Stimulated activated CD8-positive, alpha-beta memory T cell treated with anti-CD3 and anti-CD28 coated beads, Interleukin-15, amount 100 ng/mL, for 1 hour (primary cell): ENCODE measurements at places on chromosomes 1 and 21.

GRCh38 chr1:9068981-9069325, 482 bp downstream of the SLC2A5 start:
- no peak for DNase-seq

GRCh38 chr1:205074513-205074912, 9.7 kb downstream of the TMEM81 start:
- DNase-seq: no peak

- DNase-seq: no peak
These were observed 29.9 kb upstream of the PUM1 start for GRCh38 chr1:31095298-31095981.

DNA sequence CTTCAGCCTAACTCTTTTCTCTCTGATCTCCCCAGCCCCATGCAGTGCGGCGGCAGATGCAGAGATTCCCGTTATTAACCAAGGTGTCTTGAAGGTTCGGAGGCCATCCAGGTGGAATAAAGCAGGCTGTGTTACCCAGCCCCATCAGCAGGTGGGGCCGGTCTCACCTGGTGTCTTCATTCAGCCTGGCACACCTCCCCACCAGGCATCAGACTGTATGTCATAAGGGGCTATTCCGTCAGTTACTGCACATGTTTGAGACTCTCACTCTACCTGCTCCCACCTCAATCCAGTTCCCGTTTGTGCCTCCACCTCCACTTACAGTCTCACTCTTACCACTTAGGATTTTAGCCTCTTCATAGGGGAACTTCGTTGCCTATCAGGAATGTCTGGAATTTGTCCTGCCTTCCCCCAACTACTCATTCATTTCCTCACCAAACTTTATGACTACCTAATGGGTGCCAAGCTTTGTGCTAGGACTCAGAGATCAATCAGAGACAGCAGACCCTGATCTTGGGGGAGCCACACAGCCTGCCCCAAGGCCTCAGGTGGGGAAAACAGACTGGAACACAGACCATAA, 170.2 kb downstream of the PLPP3 start:
- no peak for DNase-seq

GRCh38 chr1:165355977-165356811, at the start of gene LMX1A:
LMX1A (minus strand) TSS chr1:165356715; CDS start chr1:165355559, 1,156 bp downstream.
- DNase-seq: no peak

GRCh38 chr1:156502391-156502893, 1.9 kb upstream of the MEF2D start:
- DNase-seq: no peak

GRCh38 chr1:61226791-61227567, 144.6 kb downstream of the NFIA start:
- DNase-seq: no peak

- DNase-seq: no peak
These were observed 86.1 kb upstream of the CYYR1 start for GRCh38 chr21:26659182-26659581.

DNA sequence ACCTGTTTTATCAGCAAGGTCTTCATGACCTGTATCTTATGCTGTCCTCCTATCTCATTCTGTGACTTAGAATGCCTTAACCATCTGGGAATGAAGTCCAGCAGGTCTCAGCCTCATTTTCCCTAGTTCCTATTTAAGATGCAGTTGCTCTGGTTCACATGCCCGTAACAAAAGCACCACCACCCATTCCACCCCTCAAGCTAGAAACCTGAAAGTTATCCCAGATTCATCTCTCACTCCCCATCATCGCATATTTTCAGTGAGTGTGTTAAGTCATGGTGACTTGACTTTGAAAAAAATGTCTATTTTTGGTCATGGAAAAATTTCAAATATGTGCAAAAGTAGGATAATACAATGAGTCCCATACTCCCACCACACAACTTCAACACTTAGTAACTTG, 11.7 kb downstream of the HMGN2 start:
- no peak for DNase-seq

DNA sequence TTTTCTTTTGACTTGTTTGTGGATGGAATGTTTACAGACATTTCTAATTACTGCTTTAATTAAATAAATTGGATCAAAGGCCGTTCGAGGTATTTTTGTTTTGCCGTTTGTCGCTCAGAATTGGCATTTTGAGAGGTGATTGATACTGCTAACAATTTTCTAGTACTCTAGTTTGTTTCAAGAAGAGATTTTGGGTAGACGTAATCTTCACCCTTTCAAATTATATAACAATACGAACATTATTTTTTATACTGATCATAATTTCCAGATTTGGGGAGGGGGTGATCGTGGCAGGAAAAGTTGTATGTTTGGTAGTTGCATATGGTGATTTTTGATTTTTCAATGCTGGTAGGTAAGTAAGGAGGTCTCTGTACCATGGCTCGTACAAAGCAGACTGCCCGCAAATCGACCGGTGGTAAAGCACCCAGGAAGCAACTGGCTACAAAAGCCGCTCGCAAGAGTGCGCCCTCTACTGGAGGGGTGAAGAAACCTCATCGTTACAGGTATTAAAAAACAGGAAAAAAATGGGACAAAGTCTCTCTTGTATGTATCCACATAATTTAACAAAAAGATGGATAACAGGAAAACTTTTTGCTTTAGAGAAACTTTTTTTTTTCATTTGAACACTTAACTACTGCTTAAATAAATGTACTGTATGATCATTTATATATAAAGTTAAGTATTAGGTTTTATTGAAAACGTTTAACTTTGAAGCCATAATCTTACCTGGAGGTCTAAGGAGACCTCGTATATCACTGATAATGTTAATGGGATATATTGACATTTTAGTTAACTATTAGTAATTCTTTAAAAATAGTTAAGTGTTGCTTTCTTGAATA, 1.7 kb downstream of the H3-3A start:
- DNase-seq: no peak

DNA sequence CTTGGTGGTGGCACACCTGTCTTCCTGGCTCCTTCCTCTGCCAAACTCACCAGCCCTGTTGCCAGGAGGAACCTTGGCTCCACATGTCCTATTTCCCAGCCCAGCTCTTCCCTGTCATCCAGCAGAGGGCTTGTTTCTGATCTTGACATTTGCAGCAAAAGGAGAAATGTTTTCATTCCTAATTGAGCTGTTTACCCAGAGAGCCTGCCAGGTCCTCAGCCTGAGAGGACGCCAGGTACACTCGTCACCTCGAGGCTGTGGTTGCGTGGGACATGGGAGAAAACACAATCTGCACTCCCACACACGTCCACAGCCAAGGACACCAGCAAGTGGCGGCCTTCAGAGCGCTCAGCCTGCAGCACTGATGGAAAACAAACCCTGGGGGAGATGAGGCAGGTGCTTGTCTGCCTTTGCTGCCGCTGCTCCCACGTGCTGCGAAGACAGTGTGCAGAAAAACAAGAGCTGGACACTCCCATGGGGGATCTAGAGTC, 132.8 kb upstream of the CD34 start:
- no peak for DNase-seq

DNA sequence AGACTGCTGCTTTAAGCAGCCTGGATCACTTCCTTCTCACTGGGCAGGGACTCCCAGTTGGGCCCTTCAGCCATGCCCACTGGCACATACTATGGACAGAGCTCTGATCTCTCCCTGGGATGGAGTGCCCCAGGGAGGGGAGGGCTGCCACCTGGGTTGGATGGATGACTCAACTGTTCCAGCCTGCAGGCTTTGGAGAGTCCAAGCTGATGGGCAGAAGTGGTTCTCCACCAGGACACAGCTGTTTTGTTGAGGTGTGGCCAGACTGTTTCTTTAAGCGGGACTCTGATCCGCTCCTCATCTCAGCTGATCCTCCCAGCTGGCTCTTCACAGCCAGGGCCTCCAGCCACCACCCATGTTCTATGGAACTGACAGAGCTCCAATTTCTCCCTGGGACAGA, 166.9 kb downstream of the MAGI3 start:
- DNase-seq: no peak

DNA sequence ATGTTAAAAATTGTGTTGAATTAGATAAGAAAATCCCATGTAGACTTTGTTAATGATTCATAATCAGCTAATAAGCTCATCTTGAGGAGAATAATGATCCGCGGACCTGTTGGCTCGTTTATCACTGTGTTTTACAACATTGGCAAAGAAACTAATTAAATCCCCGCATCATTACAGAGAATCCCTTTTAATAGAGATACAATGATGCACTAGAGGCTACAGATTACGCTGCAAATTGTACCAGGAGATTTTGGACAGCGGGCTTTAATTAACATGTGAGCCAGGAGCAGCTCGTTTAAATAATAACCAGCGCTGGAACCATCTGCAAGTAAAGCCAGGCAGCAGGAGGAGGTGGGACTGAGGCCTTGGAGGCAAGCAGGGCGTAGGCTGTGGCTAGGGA, 280.3 kb upstream of the POU3F1 start:
- no peak for DNase-seq

DNA sequence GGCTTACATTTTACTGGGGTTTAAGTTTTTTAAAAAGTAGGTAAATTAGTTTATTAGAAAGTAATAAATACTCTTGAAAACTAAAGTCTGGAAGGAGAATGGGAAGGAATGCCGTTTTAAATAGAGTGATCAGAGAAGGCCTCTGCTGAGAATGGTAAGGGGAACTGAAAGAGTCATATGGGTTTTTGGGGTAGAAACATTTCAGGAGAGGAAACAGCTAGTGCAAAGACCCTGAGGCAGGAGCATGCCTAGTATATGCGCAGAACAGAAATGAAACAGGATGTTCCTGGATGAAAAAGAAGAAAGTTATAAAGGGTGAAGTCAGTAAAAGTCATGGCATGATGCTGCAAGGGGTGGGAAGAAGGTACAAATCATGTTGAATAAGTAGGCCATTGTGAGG, 38.9 kb downstream of the ZC3H11B start:
- no peak for DNase-seq

- DNase-seq: no peak
These were observed 378.9 kb downstream of the KCNH1 start for GRCh38 chr1:210754878-210755665.

DNA sequence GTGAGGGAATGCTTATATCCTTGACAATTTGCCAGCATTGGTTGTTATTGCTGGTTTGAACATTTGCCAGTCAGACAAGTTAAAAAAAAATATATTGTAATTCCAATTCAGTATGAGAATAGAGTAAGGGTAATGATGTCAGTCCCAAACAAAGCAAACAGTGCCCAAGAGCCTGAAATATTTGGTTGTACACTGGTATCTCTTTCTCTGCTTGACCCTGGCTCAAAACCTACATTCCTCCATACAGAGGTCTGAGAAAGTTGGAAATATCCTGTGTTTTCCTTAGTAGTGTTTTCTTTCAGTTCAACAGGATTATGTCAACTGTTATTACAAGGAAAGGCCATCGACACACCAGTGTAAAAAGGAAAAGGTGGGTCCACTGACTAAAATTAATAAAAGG, 145.6 kb downstream of the MRPL39 start:
- no peak for DNase-seq

DNA sequence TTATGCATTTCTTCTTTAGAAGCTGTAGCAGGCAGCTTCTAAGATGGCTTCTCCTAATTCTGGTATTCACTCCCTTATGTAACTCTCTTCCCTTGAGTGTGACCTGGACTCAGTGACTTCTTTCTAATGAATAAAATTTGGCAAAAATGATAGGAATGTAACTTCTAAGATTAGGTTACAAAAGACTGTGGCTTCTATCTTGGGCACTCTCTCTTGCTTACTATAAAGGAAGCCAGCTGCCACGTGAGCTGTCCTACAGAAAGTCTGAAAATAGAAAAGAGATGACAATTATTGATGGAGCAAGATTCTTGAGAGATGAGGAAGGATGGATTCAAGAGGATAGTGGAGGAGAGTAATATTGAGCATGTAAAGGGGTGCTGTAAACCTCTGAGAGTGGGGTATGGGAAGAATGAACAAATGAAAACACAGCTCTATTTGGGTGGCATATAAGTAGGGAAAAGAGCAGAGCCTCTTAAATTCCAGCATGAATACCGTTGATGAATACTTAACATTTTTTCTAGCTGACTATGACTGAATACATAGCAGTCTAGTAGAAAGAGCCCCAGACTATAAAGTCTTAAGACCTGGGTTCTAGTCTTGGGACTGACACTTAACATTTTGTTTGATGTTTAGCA, 5.5 kb downstream of the TSEN15 start:
- no peak for DNase-seq

GRCh38 chr21:28580585-28580984, 412.1 kb downstream of the LTN1 start:
- DNase-seq: no peak

GRCh38 chr1:225595974-225596551, 56.9 kb downstream of the ENAH start:
- no peak for DNase-seq

DNA sequence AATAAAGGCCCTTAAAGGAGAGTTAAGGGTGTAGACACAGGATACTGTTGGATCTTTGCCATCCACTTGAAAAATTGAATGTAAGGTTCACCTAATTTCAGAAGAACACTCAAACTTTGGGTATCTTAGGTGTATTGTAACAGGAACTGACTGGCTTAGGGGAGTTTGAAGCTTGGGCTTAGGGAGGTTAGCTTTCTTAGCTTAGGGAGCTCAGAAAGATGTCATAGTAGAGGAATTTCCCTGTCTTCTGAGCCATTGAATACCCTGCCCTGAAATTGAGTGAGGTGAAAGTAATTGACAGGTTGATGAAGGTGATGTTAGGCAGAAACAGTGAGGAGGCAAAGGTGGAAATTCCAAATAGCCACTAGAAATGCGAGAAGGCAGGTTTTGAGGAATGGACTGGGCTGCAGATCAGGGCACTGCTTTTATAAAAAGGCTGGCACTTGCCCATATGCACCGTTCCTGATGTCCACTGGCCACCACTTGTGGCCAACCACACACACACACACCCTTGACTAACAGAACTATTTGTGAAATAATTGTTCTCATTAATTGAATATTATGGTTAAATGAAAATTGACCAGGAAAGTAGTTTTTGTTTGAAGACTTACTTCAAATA, 16.5 kb downstream of the BACH1 start:
- no peak for DNase-seq

DNA sequence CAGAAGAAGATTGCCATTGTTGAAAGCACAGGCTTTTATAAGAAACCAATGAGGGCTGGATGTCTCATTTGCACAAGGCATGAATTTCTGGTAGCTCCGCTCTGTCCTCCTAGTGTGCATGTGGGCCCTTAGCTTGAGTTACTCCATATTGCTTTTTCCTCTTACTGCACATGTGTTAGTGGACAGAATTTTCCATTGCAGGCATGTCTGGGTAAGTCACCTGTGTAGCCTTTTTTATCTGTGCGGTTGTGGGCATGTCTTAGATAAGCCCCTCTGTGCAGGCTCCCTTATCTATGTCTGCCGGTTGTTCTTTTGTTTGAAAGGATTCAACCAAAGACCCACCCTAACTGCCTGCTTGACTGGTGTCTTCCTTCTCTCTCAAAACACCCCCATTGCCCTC, 7.2 kb upstream of the CLCA1 start:
- no peak for DNase-seq
